ENCODE measurements at places on chromosomes 11 and 22.

DNA sequence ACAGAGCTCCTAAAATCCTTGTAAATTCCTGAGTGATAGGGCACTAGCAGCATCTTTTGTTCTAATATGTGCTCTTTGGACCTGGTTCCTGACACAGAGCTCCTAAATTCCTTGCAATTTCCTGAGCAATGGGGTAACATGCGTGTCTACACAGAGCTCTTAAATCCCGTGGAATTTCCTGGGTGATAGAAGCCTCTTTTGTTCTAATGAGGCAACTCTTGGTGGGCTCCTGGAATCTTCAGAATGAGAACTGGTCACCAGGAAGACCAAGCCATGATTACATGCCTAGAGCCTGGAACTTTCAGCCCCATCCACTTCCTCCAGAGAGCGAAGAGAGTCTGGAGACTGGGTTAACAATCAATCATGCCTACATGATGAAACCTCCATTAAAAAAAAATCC lies 19.0 kb downstream of the RSF1 start:
- no peak for DNase-seq

DNA sequence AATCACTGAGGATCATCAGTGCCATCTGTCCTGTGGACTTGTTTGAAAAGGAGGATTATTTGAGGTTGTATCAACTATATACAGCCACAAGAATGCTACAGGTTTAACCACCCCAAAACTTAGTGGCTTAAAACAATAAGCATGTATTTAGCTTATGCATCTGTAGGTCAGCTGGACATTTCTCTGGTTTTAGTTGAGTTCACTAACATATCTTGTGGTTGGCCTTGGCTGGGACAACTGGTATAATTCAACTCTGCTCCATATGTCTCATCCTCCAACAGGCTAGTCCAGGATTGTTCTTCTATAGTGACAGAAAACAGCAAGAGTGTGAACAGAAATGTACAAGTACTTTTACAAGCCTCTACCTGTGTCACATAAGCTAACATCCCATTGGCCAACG lies 49.9 kb upstream of the SOX6 start:
- no peak for DNase-seq

DNA sequence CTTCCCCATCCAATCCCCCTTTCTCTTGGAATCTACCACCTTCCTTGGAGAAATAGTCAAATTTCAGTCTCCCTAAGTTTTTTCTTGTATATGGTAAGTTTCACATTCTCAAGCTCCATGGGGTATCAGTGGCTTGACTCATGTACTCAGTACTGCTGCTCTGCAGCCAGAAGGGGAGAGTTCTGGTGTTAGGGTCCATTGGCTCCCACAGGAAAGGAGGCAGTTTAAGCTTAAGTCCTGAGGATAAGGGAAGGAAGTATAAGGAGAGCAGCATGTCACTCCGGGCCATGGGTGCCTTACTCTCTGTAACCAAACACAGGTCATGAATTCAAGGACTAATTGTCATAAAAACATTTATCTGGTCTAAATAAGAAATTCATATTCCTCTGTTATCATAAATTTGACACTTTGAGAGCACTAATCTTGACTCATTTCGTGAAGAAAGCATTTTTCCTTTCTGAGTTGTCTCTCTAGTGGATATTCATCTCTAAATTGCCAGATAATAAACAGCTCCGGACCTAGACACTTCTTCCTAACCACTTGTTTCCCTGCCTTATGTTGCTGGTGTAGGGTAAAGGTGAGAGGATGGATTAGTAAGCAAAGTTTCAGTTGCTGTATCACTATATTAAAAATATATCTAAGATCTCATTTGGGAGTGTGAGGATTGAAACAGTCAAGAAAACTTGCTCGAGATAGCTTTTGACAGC lies 20.1 kb upstream of the SORL1 start:
- DNase-seq: no peak

DNA sequence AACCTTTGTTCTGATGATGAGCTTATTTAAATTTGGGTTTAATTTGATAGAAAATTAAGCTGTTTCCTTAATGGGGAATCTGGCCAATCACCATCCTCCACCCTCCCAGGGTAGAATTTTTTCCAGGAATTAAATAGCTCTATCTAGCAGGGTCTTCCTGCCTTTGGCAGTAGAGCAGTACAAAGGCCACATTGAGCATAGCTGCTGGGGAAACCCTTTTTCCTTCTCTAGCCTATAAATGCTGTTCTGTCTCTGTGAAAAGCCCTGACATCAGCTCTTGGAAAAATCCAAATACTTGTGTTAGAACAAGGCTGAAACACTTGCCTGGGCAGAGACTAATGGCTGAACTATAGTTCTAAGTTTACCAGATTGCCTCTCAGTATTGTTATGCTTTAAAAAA lies 55.1 kb downstream of the ARHGEF12 start:
- DNase-seq: no peak

- DNase-seq: no peak
These were observed 24.9 kb upstream of the GRAMD1B start for GRCh38 chr11:123405123-123405592.

Measured in NCI-H510A (cell line).